ENCODE measurements at places on chromosomes 3 and 15. TPM values are rescaled to one million over a fixed set of nuclear protein-coding genes. Genes with fewer than 3 reads are reported as not detected.

Gene ARHGAP11A
- 112 TPM for total RNA-seq

Gene NEO1
- total RNA-seq: 9.7 TPM

Gene HHATL
- total RNA-seq: not detected

Gene SLC9A9
- total RNA-seq: not detected

Gene MKRN3
- 17.3 TPM for total RNA-seq

Gene POPDC2
- total RNA-seq: 0.77 TPM

GRCh38 chr15:83379579-83379959 is 67.6 kb upstream of the SH3GL3 start:
- H3K4me3 ChIP-seq: no peak overlapping the region
- no peaks in the 10 kb centered on the region for H3K4me1 ChIP-seq
- no peaks in the 10 kb centered on the region for H3K36me3 ChIP-seq
- no peak overlapping the region for H3K27ac ChIP-seq

- H3K36me3 ChIP-seq: peaks cover 8% of the 10 kb centered on the region
- peak overlapping the region; percentile 53 for H3K27ac ChIP-seq
- H3K4me3 ChIP-seq: no peak overlapping the region
- no peaks in the 10 kb centered on the region for H3K27me3 ChIP-seq
- no peak for DNase-seq
These were observed 71.8 kb downstream of the SENP2 start for GRCh38 chr3:185657691-185658503.

- H3K27ac ChIP-seq: no peak overlapping the region
- no peaks in the 10 kb centered on the region for H3K4me1 ChIP-seq
- no peak for DNase-seq
These were observed 101.9 kb upstream of the CACNA2D3 start for GRCh38 chr3:54020436-54020835.

DNA sequence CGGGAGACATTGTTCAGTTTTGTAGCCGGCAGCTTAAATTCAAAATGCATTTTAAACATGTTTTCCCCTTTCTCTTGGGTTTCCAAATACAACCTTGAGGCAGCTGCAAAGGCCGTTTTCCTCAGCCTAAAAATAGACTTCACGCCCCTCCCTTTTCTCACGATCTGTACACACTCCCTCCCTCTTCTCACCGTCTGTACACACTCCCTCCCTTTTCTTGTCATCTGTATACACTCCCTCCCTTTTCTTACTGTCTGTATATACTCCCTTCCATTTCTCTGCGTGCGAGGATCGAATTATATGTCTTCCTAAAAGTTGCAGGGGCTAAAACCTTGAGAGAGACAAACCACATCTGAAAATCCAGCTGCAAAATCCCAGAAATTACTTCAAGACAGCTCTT is 8.9 kb downstream of the MUC4 start:
- no peaks in the 10 kb centered on the region for H3K27me3 ChIP-seq
- no peak overlapping the region for H3K27ac ChIP-seq
- no peak for DNase-seq
- no peaks in the 10 kb centered on the region for H3K4me1 ChIP-seq
- H3K36me3 ChIP-seq: no peaks in the 10 kb centered on the region
- H3K4me3 ChIP-seq: no peak overlapping the region

DNA sequence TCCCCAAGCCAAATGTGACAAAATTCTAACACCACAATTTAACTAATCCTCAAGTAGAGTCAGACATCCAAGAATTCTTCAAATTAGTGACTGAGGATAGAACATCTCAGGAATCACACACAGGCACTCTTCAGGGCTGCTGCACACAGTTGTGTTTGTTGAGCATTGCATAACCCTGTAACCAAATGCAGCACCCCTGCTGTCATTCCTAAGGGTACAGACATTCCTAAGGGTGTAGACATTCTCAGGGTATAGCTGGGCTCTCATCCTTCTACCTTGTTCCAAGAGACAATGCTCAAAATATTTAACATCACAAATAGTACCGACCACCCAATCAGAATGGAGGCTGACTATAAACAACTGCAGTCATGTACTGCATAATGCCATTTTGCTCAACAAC is 107.1 kb upstream of the UBE2E2 start:
- DNase-seq: no peak
- no peaks in the 10 kb centered on the region for H3K4me1 ChIP-seq
- H3K36me3 ChIP-seq: no peaks in the 10 kb centered on the region

GRCh38 chr3:94066506-94067500 is 3.9 kb downstream of the NSUN3 start:
- H3K36me3 ChIP-seq: no peaks in the 10 kb centered on the region
- no peak overlapping the region for H3K27ac ChIP-seq
- H3K4me1 ChIP-seq: peaks cover 4% of the 10 kb centered on the region
- H3K4me3 ChIP-seq: no peak overlapping the region
- DNase-seq: no peak
- H3K27me3 ChIP-seq: no peaks in the 10 kb centered on the region

- H3K27me3 ChIP-seq: no peaks in the 10 kb centered on the region
- no peak for DNase-seq
- peaks cover 26% of the 10 kb centered on the region for H3K4me1 ChIP-seq
- H3K36me3 ChIP-seq: no peaks in the 10 kb centered on the region
- H3K4me3 ChIP-seq: no peak overlapping the region
These were observed 3.5 kb upstream of the ITGB5 start for GRCh38 chr3:124890573-124891190.

DNA sequence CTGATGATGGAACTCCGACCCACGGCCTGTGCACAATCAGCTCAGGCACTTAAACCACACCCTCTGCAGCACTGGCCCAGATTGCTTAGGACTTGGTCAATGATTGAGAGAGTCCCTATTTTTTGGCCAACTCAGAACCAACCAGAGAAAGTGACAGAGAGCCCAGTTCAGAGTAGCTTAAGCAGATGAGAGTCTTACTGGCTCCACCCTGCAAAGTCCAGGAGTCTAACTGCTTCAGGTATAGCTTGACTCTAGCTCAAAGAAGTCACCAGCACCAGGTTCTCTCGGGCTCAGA is 20.1 kb downstream of the SLC6A20 start:
- H3K36me3 ChIP-seq: no peaks in the 10 kb centered on the region
- no peak overlapping the region for H3K4me3 ChIP-seq
- no peak for DNase-seq
- H3K27ac ChIP-seq: no peak overlapping the region

- H3K4me1 ChIP-seq: no peaks in the 10 kb centered on the region
- H3K36me3 ChIP-seq: no peaks in the 10 kb centered on the region
- no peak for DNase-seq
- H3K4me3 ChIP-seq: no peak overlapping the region
These were observed 23.4 kb downstream of the ATP10A start for GRCh38 chr15:25839638-25840156.

GRCh38 chr3:4907643-4908432 is 71.4 kb upstream of the BHLHE40 start:
- DNase-seq: no peak
- H3K27me3 ChIP-seq: no peaks in the 10 kb centered on the region

GRCh38 chr3:89260721-89261120 is 153.3 kb downstream of the EPHA3 start:
- H3K36me3 ChIP-seq: no peaks in the 10 kb centered on the region
- no peaks in the 10 kb centered on the region for H3K27me3 ChIP-seq
- no peaks in the 10 kb centered on the region for H3K4me1 ChIP-seq
- no peak overlapping the region for H3K27ac ChIP-seq
- no peak for DNase-seq

GRCh38 chr3:60737633-60738399 is 513.4 kb downstream of the FHIT start:
- H3K36me3 ChIP-seq: no peaks in the 10 kb centered on the region
- DNase-seq: peak; percentile 60
- peaks cover 34% of the 10 kb centered on the region for H3K4me1 ChIP-seq
- no peaks in the 10 kb centered on the region for H3K27me3 ChIP-seq
- H3K27ac ChIP-seq: peak overlapping the region; percentile 54

DNA sequence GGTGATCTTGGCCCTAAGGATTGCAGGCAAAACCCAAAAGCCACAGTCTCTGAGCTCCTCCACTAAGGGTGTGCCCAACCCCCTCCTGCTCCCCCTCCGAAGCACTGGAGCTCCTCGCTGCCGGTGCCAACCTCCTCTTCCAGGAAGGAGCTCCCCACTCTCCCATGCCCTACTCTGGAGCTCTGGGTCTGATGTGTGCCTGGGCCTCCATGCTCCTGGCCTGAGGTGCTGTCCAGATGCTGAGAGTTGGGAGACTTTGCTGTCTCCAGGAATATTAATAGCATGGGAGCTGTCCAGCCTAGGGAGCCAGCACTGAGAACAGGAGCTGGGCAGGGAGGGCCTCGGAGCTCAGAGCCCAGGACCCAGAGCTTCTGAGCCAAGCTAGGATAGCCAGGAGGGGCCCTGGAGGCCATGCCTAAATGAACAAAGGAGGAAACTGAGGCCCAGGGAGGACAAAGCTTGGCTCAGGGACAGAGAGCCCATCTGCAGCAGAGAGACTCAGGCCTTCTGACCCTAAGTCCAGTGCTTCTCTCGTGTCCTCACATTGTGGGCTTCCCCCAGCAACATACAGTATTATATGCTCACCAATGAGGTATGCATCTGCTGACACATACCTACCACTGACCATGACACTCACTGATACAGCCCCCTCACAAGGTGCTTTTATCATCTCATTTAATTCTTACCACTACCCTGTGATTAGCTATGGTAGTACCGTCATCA is 36.9 kb upstream of the HERC1 start:
- H3K4me1 ChIP-seq: peaks cover 16% of the 10 kb centered on the region
- H3K4me3 ChIP-seq: no peak overlapping the region
- peak; percentile 81 for DNase-seq
- no peak overlapping the region for H3K27ac ChIP-seq
- no peaks in the 10 kb centered on the region for H3K27me3 ChIP-seq

- no peaks in the 10 kb centered on the region for H3K4me1 ChIP-seq
- H3K27ac ChIP-seq: no peak overlapping the region
- H3K27me3 ChIP-seq: no peaks in the 10 kb centered on the region
- H3K36me3 ChIP-seq: no peaks in the 10 kb centered on the region
- H3K4me3 ChIP-seq: no peak overlapping the region
These were observed 47.6 kb upstream of the MED12L start for GRCh38 chr3:151037746-151038477.

DNA sequence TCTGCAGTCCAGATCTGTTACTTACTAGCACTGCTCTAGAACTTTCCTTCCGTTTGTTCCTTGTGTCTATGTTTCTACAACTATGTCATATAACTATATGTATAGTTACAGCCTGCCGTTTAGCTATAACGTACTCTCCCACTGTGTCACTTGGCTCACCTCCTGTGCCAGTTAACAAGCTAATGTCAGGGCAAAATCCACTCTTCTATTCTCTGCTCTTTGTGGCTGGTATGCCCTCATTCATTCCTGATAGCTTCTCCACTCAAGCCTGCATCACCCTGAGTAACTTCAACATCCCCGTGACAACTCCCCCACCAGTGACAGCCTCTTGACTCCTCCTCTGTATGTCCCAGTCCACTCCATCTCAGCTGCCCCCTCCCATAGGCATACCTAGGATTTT is 229.2 kb downstream of the TJP1 start:
- DNase-seq: no peak
- no peak overlapping the region for H3K4me3 ChIP-seq
- peaks cover 6% of the 10 kb centered on the region for H3K4me1 ChIP-seq

- DNase-seq: no peak
- H3K36me3 ChIP-seq: no peaks in the 10 kb centered on the region
- H3K27me3 ChIP-seq: no peaks in the 10 kb centered on the region
- H3K4me3 ChIP-seq: no peak overlapping the region
- no peak overlapping the region for H3K27ac ChIP-seq
These were observed 51.5 kb downstream of the IL12A start for GRCh38 chr3:160040181-160040580.

- no peak overlapping the region for H3K4me3 ChIP-seq
- H3K4me1 ChIP-seq: no peaks in the 10 kb centered on the region
- H3K27ac ChIP-seq: no peak overlapping the region
These were observed 101.8 kb downstream of the LRRK1 start for GRCh38 chr15:101020945-101021344.

GRCh38 chr15:89009080-89009479 is 79.2 kb upstream of the ABHD2 start:
- DNase-seq: no peak
- no peak overlapping the region for H3K27ac ChIP-seq
- no peaks in the 10 kb centered on the region for H3K27me3 ChIP-seq
- no peaks in the 10 kb centered on the region for H3K36me3 ChIP-seq
- H3K4me1 ChIP-seq: peaks cover 4% of the 10 kb centered on the region

DNA sequence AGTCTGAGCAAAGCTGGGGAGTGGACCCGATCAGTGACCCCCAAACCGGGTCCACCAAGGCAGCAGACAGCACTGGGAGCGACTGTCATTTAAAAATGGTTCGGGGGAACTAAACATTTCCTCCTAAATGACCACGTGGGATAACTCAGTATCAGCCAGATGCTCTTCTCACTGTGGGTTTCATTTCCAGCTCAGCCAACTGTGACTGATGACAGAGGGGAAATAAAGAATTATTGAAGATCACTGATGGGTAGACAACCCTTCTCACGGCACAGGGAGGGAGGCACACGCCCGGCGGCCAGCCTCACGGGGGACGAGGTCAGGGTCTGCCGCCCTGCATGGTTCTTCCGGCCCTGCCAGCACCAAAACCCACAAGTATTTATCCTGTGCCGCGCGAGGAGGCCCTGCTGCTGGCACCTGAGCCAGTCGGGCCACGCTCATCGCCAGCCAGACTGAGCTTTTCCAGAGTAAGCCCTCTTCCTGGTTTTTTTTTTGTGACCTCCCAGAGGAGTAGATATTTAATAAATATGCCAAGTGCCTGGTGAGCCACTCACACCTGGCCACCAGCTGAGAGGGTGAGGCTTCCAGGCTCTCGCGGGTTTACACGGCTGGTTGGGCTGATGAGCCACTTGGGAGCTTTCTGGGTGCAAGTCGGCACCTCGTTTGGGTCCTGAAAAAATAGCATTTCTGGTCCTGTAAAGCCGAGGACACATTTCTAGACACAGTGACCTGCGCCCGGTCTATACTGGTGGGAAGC is 6.2 kb downstream of the MELTF start:
- H3K27ac ChIP-seq: no peak overlapping the region
- no peaks in the 10 kb centered on the region for H3K27me3 ChIP-seq
- no peaks in the 10 kb centered on the region for H3K36me3 ChIP-seq
- H3K4me1 ChIP-seq: peaks cover 4% of the 10 kb centered on the region
- peak; percentile 14 for DNase-seq

GRCh38 chr3:49900491-49901153 is 3.1 kb downstream of the MST1R start:
- DNase-seq: peak; percentile 76
- H3K36me3 ChIP-seq: no peaks in the 10 kb centered on the region
- H3K4me1 ChIP-seq: peaks cover 35% of the 10 kb centered on the region
- H3K4me3 ChIP-seq: no peak overlapping the region
- no peak overlapping the region for H3K27ac ChIP-seq
- no peaks in the 10 kb centered on the region for H3K27me3 ChIP-seq

DNA sequence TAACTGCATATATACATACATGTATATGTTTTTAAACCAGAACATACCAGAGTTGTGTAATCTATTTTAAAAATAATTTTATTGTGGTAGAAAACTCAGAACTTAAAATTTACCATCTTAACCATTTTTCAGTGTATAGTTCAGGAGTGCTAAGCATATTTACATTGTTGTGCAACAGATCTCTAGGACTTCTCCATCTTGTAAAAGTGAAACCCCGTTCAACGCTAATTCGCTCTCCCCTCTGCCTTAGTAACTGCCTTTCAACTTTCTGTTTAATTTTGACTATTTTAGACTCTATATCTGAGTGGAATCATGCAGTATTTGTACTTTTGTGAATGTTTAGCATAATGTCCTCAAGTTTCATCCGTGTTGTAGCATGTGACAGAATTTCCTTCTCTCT is 51.8 kb upstream of the SSR3 start:
- H3K4me1 ChIP-seq: peaks cover 15% of the 10 kb centered on the region
- H3K27ac ChIP-seq: no peak overlapping the region
- H3K4me3 ChIP-seq: no peak overlapping the region
- no peak for DNase-seq

All from Caco-2 (cell line).